ENCODE measurements at places on chromosomes 1 and 21. TPM values are rescaled to one million over a fixed set of nuclear protein-coding genes. Genes with fewer than 3 reads are reported as not detected.

The IFNGR2 gene
- total RNA-seq, result 37.8 TPM

DNA sequence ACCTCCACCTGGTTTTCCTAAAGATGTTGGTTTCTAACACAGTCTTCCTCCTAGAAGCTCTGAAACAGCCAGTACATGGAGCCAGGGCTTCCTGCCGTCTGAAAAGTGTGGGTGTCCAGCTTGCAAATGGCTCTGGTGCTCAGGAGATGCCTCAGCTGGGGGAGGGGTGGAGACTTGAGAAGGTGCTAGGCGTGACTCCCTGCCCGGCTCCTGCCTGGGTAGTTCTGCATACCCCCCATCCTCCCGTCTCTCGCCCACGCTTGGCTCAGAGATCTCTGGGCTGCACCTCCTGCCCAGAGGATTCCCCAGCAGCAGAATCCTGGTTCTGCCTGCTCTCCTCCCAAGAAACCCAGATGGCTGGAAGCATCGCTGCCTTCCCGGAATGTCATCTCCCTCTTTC, 16.9 kb downstream of the STUM start:
- H3K36me3 ChIP-seq, result no peaks in the 10 kb centered on the region
- peaks cover 51% of the 10 kb centered on the region for H3K27me3 ChIP-seq
- DNase-seq, result no peak
- no peak overlapping the region for H3K4me3 ChIP-seq
- no peak overlapping the region for H3K27ac ChIP-seq
- no peaks in the 10 kb centered on the region for H3K4me1 ChIP-seq

- H3K4me3 ChIP-seq, result no peak overlapping the region
- no peak for DNase-seq
- peaks cover 30% of the 10 kb centered on the region for H3K27me3 ChIP-seq
- no peaks in the 10 kb centered on the region for H3K4me1 ChIP-seq
Measured at GRCh38 chr1:7570311-7570710, 200.8 kb upstream of the VAMP3 start.

GRCh38 chr1:36947384-36947783, 86.9 kb downstream of the GRIK3 start:
- H3K4me3 ChIP-seq, result no peak overlapping the region
- no peaks in the 10 kb centered on the region for H3K4me1 ChIP-seq

DNA sequence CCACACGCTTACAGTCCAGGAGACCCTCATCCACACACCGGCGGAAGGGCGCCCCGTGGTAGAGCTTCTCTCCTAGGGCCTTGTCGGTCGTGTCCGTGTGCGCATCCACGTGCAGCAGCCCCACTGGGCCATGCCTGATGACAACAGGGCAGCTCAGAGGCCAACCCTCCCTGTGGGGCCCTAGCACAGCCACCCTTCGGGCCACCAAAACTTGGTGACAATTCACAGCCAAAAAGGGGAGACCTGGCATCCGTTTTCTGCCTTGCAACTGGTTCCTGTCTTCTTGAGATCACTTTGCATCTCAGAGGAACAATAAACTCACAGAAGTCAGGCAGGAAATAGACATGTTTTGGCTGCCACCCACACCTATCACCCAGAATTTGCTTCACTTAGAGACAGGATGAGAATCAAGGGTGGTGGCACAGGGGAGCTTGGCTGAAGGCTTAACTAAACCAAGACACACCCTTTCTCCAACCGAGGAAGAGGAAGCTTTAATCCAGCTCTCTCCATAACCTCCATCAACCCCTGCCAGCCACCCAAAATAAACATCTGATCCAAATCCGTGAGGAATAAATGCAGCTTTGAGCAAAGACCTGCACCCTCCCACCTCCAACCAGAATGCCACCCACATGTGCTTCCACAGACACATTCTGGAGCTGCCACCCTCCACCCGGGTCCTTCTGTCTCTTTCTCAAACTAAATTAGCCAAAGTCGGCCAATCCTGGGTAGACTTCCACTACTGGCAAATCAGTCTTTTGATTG, 5.7 kb downstream of the AGMAT start:
- H3K27ac ChIP-seq, result no peak overlapping the region
- H3K4me1 ChIP-seq, result no peaks in the 10 kb centered on the region
- H3K4me3 ChIP-seq, result no peak overlapping the region
- H3K27me3 ChIP-seq, result no peaks in the 10 kb centered on the region
